ENCODE measurements at places on chromosomes 16 and 17.

DNA sequence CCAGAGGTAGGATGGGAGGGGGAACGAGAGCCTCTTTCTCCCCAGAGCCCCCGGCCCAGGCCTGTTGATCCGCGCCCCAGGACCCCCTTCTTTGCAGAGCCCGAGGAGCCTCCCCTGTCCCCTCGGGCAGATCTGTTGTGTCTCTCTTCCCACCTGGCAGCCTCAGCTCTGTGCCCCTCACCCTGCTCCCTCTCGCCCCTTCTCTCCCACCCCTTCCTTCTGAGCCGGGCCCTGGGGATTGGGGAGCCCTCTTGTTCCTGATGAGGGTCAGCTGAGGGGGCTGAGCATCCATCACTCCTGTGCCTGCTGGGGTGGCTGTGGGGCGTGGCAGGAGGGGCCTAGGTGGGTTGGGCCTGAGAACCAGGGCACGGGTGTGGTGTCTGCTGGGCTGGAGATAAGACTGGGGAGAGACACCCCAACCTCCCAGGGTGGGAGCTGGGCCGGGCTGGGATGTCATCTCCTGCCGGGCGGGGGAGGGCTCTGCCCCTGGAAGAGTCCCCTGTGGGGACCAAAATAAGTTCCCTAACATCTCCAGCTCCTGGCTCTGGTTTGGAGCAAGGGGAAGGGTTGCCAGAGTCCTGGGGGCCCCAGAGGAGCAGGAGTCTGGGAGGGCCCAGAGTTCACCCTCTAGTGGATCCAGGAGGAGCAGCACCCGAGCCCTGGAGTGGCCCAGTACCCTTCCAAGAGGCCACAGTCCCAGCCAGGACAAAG, 65.4 kb downstream of the MRC2 start:
- no peak for DNase-seq

DNA sequence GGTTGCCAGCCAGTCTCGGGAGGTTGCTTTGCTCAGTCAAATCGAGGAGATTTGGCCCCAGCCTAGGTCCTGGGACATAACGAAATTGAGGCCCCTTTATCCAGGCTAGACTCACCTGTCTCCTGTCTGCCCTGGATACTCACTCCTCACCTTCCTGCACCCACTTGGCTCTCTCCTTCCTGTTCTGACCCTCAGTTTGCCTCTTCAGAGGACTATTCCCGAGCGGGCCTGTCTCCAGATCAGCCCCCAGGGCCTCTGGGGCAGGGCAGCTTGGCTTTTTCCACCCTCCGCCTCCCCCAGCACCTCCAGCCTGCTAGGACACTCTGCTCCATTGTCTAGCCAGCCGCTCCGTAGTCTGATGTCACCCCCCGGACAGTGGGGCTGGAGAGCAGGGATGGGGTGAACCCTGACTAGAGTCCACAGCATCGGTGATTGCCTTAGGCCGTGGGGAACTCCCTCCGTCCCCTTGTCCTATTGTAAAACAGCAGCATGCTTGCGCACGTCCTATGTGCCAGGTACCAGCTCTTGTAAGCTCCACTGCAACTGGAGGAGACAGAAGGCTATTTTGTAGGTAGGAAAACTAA, 8.8 kb downstream of the WFIKKN2 start:
- no peak for DNase-seq

- no peak for DNase-seq
These were observed 118.1 kb downstream of the HIC1 start for GRCh38 chr17:2172999-2173398.

DNA sequence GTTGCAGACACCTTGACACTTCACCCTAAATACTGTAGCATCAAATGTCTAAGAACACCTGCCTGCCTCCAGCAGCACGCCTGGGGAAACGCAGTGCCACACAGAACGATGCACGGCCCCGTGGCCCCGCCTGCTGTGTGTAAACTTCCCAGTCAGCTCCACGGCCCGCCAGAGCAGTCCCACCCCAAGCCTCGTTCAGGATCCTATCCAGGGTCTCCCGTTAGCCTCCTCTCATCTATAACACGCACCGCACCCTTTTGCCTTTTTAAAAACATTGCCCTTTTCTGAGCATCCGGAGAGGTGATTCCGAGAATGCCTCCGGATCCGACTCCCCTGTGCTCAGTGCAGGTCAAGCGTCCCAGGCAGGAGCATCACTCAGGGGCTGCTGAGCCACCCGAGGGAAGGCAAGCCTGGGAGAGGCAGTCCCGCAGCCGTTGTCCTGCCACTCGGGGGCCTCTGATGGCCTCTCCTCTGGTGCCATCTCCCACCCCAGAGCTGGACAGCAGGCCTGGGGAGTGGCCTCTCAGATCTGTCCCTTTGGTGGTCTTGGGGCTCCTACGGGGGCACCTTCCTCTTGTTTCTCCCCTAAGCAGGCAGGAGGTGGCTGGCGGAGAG, 37.9 kb upstream of the SLC38A10 start:
- DNase-seq = no peak

GRCh38 chr17:31310260-31310659, 3.6 kb downstream of the EVI2B start:
- DNase-seq = peak; percentile 20

DNA sequence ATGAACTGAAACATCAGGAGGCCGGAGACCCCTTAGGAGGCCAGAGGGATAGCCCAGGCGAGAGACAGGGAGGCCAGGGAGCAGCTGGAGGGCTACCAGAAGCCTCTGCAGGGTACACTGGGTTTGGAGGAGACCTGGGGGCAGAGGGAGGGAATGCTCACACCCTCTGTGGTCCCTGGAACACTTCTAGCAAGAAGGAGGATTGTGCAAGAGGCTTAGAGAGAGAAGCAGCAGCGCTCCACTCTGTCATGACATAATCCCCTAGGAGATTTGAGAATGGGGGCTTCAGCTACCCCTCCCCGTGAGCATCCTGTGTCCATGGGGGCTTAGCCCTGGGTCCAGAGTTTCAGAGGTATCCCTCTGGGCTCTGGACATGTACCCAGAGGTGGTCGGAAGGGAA, 15.8 kb downstream of the GPR142 start:
- no peak for DNase-seq

GRCh38 chr17:8606401-8606800, 24.1 kb downstream of the MYH10 start:
- DNase-seq = no peak

GRCh38 chr17:78477913-78478756, 99.1 kb downstream of the DNAH17 start:
- DNase-seq = no peak

DNA sequence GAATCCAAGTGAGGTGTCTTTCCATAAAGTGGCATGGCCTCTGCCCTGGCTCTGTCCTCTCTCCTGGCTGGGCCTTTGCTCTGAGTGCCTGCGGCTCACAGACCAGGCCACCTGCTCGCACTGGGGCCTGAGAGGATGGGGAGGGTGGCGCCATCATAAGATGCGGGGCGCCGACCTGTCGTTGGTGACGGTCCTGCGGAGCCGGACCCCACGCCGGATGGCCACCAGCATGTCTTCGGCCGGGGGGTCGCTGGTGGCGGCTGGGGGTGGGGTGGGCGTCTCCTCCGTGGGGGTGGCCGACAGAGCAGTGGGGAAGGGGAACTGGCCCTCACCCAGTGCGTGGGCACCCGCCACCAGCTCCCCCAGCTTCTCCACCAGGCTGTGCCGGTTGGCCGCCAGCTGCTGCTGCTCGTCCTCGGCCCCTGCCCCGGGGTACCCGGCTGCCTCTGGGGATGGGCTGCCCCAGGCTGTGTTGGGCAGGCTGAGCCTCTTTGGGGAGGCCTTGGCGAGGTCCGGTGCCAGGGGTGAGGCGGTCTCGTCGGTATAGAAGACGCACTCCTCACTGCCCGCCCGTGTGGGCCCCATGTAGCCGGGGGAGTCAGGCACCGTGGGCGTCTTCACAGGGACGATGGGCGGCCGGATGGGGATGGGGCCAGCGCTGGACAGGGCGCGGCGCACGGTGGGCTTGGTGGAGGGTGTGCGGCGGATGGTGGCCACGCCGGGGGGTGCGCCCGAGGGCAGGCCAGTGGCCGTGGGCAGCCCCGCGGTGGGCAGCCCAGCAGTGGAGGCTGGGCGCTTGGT, 17.4 kb downstream of the IL34 start:
- no peak for DNase-seq

DNA sequence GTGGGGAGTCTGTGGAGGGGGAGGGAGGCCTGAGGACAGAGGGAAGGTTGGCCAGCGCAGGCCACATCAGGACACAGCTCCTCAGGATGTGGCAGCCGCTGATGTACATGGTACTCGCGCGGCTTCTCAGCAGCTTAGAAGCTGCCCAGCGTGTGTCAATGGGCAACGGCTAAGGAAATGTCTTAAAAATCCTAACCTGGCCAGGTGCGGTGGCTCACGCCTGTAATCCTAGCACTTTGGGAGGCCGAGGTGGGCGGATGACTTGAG, 53.2 kb downstream of the PGS1 start:
- no peak for DNase-seq

- no peak for DNase-seq
These were observed 7.3 kb upstream of the SMIM5 start for GRCh38 chr17:75625813-75626486.

DNA sequence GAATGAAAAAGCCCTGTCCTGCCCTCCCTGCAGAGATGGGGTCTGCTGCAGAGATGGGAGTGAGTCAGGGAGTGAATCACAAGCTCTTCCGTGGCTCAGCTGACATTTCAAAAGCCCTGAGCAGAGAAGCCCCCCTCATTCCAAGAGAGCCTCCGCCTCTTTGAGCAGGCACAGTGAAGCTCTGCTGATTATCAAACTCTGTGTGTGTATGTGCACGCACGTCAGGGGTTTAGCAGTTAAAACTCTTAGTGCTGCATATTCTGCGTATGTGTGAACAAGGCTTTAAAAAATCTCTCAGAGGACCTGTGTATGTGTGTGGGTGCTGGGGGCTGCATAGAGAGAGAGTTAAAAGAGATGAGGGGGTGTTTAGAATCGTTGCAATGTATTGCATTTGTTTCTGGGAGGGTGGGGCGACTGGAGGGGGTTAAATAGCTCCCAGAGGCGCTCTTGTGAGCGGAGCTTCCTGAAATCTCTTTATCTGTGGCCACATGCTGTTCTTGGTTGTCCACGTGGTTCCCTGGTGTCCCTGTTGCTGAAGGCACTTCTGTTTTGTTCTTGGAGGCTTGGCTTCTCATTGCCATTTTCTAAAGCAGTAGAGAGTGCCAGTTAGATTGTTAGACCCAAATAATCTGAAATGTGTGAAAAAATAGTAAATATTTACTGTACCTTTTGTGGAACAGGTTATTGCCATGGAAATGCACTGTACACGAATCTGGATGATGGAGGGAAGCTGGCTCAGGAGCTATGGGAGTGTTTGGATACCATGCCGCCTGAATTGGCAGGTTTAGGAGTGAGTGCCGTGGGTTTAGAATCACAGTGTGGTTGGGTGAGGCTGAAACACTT, 116.6 kb downstream of the PRKCB start:
- DNase-seq = no peak

DNA sequence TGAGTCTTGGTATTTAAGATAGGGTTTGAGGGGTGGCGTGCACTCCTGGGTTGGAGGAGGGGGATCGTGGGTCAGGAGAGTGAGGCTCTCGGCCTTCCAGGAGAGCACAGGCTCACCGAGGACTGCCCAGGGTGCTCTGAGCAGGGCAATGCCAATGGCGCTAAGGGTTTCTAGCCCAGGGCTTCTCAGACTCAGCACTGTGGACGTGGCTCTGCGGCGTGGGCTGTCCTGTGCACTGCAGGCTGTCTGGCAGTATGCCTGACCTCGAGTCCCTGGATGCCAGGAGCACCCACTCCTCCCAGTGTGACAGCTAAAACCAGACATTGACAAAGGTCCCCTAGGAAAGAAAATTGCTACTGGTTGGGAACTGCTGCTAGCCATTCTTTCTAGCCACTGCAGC, 37.2 kb upstream of the ENDOV start:
- no peak for DNase-seq

DNA sequence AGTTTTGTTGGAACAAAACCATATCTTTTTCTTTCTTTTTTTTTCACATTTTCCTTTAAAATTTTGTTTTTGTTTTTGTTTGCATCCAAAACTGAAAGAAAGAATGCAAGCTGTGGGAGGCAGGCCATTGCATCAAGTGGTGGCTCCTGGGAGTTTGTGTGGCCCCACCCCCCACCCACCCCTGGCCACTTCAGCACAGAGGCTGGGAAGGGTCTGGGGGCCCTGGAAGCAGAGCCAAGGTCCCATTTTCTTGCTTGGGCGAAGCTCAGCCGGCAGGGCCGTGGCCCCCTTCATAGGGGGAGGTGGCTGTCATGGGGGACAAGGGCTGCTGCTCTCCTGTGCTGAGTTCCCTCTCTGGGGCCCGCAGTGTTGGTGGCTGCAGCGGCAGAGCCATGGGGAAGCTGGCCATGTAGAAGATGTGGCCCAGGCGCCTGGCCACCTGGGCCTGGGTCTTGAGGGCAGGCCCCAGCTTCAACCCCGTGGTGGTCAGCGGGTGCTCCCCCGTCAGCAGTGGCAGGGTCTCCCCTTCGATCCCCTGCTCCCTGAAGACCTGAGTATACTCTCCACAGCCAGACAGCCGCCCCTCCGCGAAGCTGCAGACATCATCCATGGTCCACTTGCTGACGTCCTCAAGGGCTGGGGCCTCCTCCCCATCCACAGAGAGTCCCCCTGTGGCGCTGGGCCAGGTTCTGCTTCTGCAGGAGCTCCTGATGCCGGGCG, 19.8 kb downstream of the PAFAH1B1 start:
- no peak for DNase-seq

DNA sequence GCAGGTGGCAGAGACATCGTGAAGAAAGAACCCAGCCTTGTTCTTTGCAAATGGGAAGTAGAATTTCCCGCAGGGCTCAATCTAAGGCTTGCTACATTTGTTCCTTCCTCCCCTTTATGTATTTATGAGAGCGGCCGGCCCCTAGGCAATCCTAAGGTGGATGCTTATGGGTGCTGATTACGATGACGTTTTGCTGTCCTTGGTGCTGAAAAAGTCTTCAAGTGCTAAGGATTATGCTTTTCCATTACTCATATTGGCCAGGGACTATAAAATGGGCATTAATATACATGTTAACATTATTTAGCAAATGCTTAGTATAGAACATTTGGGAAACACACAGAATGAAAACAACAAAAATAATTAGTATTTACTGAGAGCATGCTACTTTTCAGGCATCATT, 313.3 kb upstream of the XYLT1 start:
- no peak for DNase-seq

DNA sequence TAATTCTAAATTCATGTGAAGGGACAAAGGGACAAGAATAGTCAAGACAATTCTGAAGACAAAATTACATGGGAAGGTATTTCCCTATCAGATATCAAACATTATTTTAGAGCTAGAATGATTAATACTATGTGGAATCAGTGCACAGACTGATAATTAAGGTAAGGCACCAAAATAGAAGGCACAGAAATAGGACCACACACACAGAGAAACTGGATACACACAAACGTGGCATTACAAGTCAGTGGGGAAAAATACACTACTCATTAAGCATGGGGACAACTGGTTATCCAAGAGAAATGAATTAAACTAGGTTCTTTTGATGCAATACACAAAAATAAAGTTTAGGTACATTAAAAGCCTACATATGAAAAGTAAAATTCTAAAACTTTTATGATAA, 132.8 kb upstream of the NETO2 start:
- no peak for DNase-seq

- no peak for DNase-seq
These were observed 5.0 kb downstream of the MLLT6 start for GRCh38 chr17:38709864-38710603.

DNA sequence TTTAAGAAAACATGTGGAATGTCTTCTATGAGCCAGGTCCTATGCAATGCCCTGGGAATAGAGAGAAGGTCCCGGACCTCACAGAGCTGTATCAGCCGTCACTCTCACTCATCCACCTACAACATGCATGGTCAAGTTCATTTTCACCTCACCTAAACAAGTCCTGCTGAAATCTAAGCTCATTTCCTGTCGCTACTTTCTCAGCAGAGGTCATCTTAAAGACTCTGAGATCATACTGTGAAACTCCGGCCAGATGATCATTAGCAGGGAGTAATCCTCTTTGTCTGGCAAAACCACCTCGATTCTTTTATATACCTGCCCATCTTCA, 66.2 kb upstream of the LYRM9 start:
- no peak for DNase-seq

GRCh38 chr16:71526111-71526631, at the start of gene CHST4:
Gene CHST4 (plus strand): TSS chr16:71526426. CDS start chr16:71536678, 10,252 bp downstream.
- no peak for DNase-seq

Measured in stimulated activated CD4-positive, alpha-beta T cell treated with anti-CD3 and anti-CD28 coated beads, Interleukin-15, amount 100 ng/mL, for 1 hour (primary cell).